HFFc6 (cell line): ENCODE measurements at places on chromosomes 2 and 18.

- no peak for DNase-seq
Measured at GRCh38 chr2:215365184-215365658, 53.4 kb downstream of the ATIC start.

DNA sequence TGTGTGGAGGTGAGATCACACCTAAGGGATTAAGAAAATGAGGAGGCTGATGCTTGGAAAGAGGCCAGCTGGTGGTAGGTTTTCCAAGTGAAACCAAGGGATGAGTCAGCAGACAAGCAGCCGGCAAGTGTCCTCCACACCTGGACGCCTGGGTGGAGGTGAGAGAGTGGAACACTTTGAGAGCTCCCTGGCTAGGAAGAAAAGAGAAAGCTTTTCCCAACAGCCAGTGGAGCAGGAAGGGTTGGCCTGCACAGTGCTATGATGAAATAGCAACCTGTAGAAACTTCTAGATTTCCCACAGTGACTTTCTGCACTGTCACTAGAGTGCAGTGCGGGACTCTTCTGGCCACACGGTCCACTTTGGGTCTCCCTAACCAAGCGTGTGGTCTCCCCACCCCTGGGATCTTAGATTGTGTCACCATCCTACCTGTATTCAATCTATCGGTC lies 19.6 kb upstream of the IL37 start:
- no peak for DNase-seq

DNA sequence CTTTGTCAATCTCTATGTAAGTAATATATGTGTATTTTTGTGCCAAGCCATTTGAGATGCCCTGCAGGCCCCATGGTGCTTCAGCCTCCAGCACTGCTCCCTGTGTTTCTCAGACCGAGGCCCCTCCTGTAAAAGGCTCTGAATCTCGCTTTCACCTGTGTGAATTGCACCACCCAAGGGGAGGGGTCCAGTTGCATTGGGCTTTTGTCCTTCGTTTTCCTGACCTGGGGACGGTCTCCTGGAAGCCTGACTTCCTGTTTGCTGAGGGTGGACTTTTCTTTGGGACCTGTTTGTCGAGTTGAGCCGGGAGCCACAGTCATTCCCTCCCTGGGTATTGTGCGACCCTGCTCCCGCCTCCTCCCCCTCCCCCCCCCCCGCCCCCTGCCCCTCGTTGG lies 48.9 kb downstream of the AGAP1 start:
- no peak for DNase-seq

DNA sequence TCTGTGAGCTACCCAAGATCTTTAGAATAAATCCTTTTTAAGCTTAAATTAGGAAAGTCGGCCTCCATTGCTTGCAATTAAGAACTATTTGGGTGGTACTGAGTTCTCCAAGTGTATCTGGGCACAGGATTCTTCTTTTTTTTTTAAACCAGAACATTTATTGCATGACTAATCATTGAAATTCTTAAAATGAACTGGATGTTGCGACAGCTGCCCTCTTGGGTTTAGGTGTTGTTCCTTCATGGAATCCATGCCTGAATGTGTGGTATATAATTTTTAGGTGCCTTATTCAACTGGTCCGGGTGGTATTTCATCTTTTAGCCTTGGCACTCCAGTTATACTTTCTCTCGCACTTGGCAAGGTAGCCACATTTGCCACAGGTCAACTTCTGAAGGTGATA lies 14.5 kb upstream of the KCNK3 start:
- no peak for DNase-seq

DNA sequence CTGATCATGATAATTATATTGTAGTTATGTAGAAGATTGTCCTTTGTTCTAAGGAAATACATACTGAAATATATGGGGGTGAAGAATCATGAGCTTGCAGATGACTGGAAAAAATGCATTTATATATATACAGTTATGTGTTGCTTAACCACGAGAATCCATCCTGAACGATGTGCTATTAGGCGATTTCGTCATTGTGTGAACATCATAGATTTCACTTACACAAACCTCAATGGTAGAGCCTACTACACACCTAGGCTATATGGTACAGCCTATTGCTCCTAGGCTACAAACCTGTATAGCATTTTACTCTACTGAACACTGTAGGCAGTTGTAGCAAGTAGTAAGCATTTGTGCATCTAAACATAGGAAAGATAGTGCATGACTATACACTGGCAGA lies 2.6 kb upstream of the ACAA2 start:
- no peak for DNase-seq

GRCh38 chr2:221541131-221541735 lies 30.9 kb downstream of the EPHA4 start:
- no peak for DNase-seq

DNA sequence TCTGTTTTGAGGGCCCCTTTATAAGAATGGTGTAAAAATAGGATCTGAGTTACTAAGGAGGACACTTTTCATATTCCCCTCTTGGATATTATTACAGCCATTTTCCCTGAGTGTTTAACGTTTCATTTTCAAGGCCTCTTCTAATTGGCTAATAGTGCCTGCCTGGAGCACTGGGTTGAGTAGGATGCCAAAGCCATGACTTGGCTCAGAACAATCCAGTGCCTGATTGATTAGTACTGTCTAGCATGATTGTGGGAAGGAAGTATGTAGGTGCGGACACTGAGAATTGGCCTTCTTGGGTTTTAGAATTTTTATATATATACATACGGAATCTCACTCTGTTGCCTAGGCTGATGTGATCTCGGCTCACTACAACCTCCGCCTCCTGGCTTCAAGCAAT lies 66.1 kb downstream of the NAB1 start:
- peak; percentile 15 for DNase-seq

- peak; percentile 16 for DNase-seq
Measured at GRCh38 chr2:181072486-181073235, 92.3 kb downstream of the UBE2E3 start.

- peak; percentile 78 for DNase-seq
Measured at GRCh38 chr18:55265984-55266383, 306.7 kb upstream of the CCDC68 start.

DNA sequence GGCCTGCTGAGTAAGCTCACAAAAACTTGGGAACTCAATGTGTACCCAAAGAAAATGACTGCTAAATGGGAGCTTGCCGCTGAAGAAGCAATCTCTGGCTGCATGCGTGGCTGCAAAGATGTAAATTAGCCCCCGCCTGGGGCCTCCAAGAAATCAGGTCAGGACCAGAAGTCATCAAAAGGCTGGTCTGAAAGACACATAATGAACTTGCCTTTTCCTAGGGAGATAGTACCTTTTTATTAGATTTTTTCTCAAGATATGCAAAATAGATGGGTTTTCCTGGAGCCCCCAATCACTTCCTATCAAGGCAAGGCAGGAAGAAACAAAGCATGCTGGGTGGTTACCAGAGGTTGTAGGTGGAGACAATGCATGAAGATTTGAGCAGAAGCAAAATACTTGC lies 38.9 kb downstream of the PDCL3 start:
- no peak for DNase-seq

GRCh38 chr2:12579018-12579417 lies 137.7 kb upstream of the TRIB2 start:
- no peak for DNase-seq

DNA sequence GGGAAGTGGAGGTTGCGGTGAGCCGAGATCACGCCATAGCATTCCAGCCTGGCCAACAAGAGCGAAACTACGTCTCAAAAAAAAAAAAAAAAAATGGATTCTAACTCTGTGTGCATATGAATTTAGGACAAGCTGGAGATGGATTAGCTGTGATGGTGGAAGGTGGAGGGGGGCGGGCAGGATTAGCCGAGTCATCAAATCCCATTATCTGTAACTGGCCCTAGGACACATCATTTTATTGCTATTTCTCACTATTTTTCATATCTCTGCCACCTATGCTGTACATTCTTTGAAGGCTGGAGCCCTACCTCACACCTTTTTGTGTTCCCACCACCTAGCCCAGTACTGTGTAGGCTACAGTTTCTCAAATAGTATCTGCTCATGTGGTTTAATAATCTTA lies 7.3 kb upstream of the CDK5R2 start:
- DNase-seq = no peak

DNA sequence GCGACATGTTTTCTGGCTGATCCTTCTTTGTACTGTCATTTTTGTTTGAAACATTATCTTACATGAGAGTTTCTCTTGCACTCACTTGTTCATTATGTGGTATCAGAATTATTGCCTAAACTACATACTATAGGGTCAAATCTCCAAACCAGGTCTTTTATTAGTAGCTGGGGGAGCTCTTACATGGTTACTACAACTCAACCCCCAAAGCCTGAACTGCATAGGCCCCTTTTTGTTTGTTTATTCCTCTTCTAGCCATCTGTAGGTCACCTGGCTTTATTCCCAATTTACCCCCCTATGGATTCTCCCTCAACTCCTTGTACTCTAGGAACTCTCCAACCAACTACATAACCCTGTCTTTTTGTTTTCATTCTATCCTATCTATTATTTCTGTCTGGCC lies 46.7 kb downstream of the PUM2 start:
- DNase-seq = no peak

- DNase-seq = no peak
Measured at GRCh38 chr18:67500522-67501205, 15.9 kb downstream of the DSEL start.

DNA sequence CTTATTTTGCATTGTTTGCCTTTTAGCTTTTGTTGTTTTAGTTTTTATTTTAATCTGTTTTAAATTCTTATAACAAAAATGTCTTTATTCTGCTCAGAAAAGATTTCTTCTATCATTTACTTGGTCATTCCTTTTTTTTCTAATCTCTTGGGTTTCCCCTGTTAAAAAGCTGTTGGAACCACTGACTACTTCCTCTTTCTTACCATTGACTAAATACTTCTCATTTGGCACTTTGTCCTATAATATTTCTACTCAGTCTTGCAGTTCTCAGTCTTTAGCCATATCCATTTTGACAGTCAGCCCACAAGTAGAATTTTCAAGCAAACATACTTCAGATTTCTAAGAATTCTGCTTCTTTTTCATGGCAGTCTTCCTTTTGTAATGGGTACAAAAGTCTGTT lies 567.2 kb downstream of the SATB2 start:
- no peak for DNase-seq

DNA sequence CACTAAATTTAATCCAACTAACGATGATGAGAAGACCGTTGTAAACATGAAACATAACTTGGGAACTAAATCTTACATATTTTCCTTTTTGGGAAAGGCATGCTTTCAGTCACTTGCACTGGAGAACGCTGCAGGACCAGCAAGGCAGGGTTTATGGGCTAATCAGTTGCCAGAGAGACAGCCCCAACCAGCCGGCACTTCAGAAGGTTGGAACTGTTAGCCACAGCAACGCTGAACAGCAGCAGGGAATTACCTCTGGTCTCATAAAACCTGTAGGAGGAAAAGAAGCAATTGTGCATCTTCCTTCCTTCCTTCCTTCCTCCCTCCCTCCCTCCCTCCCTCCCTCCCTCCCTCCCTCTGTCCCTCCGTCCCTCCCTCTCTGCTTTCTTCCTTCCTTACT lies 33.9 kb upstream of the SIX2 start:
- no peak for DNase-seq

DNA sequence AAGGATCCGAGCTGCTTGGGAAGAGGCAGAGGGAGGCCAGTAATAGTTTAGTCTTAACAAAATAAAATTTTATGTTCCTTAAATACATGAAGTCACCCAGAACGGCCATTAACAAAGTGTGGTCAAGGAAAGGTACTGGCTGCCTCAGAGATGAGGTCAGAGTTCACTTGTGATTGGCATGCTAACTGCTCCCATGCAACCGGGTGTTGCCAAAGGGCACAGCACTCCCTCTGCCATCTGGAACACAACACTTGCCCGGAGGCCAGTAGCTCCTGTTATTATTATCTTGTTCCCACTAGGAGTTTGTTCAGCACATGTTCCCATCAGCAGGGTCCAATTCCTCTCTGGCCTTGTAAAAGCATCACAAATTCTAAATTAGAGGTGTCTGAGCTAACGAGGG lies 207.0 kb downstream of the CYP26B1 start:
- DNase-seq = no peak

DNA sequence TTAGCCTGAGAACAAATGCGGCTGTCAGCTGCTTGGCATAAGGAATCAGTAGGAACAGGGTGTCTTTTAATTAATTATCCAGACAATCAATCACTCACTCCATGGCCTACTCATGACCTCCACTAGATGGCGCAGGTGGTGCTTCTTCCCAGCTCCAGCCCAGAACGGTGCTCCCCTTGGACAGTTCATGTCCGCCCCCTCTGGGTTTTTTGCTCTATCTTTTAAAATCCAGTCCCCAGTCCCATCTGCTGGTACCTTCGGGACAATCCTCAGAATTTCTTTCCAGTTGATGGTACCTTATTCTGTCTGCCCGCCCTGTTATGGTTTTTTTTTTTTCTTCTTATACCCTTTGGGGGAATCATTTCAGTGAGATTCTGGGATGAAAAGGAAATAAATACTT lies 99.8 kb downstream of the CACNB4 start:
- DNase-seq = peak; percentile 28

DNA sequence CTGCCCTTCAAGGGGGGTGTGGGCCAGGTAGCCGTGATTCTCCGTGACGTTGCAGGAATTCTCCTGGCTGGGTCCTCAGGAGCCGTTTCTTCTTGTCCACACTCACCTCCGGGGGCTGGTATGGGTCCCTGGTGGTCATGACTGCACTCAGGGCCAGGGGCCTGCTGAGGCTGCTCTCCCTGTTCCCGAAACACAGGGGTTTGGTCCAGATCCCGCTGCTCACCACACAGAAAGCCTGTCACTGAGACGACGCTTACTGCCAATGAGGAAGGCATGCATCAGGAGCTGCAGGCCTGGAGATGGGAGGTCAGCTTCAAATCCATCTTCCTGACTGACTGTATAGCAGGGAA lies 160.7 kb downstream of the RTP5 start:
- no peak for DNase-seq

DNA sequence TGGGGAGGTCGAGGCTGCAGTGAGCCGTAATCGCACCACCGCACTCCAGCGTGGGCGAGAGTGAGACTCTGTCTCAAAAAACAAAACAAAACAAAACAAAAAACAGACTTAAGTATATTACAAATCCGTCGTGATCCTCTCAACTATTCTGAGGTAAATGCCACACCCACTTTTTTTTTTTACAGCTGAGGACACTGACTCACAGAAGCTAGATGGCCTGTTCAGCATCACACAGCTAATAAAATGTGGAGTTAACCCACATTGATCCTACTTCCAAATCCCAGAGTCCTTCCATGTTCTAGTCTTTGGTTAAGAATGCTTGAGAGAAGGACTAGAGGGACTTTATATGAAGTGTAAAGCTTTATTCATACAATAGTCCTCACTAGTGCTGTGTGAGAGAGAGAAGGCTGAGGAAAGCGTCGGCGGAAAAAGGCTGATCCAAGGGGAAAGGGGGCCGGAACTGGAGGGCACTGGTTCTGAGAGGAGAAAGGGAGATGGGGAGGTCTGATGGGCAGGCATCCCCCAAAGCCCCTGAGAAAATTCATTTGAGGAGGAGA lies 627 bp downstream of the RNF25 start:
- DNase-seq = peak; percentile 17

DNA sequence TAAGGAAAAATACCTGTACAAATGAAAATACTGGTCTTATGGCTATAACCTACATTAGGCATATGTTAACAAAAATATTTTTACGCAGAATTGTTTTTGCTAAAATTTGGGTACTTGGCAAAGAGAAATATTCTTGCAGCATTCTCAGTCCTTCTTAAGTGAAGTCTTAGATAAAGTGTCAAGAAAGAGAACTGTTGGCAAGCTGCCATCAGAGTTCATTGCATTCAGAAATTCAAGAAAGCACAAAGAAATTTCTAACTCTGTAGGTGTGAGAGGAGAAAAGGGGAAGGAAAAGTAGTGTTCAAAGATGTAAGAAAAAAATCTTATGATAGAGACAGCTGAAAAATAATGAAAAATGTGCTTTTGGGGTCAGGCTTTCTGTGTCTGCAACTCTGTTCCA lies 86.7 kb downstream of the IRS1 start:
- DNase-seq = no peak
